ENCODE measurements at places on chromosomes 4 and X.

DNA sequence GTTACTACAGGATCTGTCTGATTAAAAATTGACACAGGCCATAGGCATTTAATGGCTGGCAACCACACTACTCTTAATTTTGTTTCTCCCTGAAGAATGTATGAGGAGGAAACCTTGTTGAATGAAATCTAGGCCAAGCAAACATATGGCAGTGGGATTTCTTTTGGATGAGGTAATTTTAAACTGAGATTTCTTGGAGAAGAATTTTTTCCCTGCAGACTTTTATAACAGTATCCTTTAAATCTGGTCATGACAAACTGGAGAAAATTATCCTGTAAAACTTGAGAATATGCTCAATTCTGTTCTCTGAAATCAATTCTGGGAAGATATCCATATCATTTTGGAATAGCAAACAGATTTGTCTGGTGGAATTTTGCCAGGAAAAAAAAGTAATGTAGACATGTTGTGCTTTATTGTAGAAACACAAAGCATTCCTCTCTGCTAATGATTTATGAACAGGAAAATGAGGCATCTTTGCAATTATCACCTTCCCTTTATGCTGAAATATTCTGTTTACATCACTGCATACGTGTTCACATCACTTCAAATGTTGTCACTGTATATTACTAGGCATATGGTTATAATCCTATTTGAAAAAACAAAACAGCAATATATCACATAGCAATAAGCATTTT lies 108.3 kb upstream of the ARSJ start:
- DNase-seq = no peak

DNA sequence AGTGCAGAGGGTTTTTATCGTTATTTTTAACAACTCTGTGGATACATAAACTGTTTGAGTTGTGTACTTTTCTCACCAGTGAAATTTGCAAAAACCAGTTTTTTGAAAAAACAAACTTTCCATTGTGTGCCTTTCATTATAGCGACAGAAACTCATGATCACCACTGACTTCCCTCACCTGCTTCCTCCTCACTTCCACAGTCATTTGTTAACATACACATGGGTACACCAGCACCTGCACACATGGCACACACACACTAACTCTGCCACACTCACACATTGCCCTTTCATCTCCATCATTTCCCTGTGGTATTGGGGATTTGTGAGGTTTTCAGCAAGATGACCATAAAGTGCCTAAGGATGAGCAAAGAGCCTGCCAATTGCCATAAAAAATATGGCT lies 20.6 kb downstream of the CLDN22 start:
- DNase-seq = no peak

DNA sequence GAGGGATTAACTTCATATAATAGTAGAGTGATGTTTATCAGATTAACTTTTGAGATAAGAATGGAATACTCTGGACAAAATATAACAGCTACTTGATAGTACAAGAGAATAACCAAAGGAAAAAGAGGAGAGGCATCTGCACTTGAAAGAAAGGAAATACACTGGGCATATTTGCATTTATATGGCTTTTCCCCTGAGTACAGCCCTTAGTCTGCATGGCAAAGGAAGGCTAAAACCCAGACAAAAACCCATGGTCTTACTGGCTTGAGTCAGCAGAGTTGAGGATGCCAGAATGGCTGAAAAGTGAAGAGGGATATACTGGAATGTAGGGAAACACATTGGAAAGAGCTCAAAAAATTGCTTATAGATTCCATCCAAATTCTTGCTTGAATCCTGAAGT lies 101.6 kb downstream of the COL4A5 start:
- no peak for DNase-seq

- DNase-seq = no peak
These were observed 158.5 kb upstream of the PBDC1 start for GRCh38 chrX:76014321-76014720.

DNA sequence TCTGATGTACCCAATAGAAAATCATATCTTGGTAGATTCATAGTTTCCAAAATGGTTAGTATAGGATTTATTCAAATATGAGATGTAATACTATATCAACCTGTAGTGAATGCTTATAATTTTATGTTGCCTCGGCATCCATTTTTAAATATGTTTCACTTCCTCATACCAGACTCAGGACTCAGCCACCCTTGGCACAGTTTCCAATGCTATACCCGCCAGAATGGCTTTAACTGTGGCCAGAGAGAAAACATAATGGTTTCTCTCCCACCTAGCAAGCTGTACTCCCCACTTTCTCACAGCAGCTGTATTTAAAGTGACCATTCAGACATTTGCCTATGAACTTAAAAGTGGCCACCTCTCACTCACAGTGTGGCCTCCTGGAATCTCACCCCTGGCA lies 466.6 kb upstream of the PABPC4L start:
- no peak for DNase-seq

DNA sequence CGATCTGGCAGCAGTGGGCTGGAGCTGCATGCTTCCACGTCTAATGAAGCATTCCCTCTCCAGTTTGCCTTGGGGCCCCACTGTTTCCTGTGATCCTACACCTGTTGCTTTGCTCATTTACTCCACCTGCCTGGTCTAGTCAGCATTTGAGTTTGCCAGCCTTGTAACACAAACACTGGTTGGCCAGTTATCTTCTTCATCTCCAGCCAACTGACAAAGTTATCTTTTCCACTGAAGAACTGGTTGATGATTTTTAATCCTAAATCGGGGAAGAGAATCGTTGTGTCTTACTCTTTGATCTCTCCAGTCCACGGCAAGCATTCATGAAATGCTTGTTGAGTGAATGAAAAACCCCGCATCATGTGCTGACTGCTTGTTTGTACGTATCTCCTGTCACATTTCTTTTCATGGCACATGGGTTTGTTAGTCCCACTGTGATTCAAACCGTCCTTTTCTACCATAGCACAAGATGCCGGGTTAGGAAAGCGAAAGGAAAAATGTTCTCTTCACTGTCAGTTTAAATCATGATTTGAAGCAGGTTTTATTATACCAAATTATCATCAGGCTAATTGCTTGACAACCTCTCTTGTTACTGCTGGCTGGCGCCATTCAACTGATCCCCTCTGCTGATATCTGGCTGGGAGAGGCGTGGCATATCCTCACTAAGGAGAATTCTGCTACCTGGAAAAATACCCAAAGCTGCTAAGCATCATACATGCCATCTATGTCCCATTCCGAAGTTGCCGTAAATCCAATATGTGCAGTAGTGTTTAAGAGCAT lies 144.8 kb downstream of the SHROOM3 start:
- DNase-seq = no peak

- peak; percentile 40 for DNase-seq
These were observed at the start of gene TLR10 for GRCh38 chr4:38782452-38783108. Gene TLR10, minus strand, starts transcription at chr4:38782990. Its CDS starts 7,400 bp downstream, at chr4:38775590.

DNA sequence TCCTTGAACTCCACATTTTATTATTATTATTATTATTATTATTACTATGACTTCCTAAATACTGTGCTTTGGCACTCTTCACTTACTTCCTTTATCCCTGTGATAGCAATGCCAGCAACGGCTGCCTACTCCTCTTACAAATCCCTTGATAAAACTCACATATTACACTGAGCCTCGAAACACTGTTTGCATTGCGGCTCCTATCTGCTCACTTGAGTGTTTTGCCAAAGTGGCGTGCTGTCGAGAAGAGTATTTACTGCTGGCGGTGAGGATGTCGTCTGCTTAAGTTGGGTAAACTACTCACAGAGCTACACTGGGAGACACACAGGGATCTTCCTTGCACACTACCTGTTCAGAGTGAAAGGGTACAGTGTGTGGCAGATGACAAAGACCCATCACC lies 143.4 kb upstream of the VCX3A start:
- no peak for DNase-seq

DNA sequence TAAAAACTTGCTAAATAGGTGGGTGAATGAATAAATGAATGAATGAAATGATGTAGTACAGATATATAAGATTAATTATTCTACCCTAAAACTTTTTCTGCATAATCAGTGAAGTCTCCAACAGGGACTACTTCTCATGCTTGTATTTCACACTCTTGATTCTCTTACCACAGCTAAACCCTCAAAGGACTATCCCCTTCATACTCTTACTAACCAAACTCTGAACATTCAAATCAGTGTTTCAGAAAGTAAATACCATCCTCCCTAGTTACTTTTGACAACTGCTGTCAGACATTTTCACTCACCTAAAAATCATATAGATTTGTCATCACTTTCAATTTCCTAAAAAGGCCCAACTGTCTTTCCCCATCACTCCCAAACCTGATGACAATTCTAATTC lies 234.3 kb upstream of the HHIP start:
- DNase-seq = no peak

GRCh38 chrX:7941390-7942042 lies 14.3 kb upstream of the PNPLA4 start:
- peak; percentile 3 for DNase-seq

Data from NCI-H2227 treated with DMSO at 0.1 percent for 48 hours (cell line).